ENCODE measurements at places on chromosomes 4 and X.

DNA sequence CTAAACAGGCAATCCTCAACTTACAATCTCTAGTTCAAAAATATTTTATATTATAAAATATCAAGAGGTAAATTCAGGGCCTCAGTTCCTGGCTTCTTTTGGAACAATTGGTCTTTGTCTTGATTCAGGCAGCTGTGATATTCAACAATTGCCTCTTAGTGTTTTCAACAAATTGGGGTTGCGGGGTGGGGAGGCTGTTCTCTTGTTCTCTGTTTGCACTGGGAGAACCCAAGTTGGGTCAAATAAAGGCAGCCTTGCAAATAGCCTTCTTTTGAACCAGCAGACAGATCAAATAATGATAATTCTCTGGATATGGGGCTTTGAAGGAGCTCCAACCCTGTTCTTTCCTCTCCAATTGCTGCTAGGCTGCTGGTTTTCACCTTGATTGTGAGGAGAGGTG is 142.5 kb downstream of the COL4A5 start:
- no peak for DNase-seq

GRCh38 chr4:121711263-121712000 is 14.7 kb upstream of the ANXA5 start:
- no peak for DNase-seq

GRCh38 chr4:83362492-83363329 is 28.1 kb upstream of the HPSE start:
- DNase-seq, result no peak

GRCh38 chrX:40867352-40867751 is 132.0 kb upstream of the MED14 start:
- no peak for DNase-seq

Data from stimulated activated naive CD4-positive, alpha-beta T cell (primary cell).